Spinal cord (tissue), 10 donors: ENCODE measurements at places on chromosomes 12 and 14. TPM values are rescaled to one million over a fixed set of nuclear protein-coding genes. Genes with fewer than 3 reads are reported as not detected.

SYNDIG1L gene
- 4.6 TPM for total RNA-seq

DNA sequence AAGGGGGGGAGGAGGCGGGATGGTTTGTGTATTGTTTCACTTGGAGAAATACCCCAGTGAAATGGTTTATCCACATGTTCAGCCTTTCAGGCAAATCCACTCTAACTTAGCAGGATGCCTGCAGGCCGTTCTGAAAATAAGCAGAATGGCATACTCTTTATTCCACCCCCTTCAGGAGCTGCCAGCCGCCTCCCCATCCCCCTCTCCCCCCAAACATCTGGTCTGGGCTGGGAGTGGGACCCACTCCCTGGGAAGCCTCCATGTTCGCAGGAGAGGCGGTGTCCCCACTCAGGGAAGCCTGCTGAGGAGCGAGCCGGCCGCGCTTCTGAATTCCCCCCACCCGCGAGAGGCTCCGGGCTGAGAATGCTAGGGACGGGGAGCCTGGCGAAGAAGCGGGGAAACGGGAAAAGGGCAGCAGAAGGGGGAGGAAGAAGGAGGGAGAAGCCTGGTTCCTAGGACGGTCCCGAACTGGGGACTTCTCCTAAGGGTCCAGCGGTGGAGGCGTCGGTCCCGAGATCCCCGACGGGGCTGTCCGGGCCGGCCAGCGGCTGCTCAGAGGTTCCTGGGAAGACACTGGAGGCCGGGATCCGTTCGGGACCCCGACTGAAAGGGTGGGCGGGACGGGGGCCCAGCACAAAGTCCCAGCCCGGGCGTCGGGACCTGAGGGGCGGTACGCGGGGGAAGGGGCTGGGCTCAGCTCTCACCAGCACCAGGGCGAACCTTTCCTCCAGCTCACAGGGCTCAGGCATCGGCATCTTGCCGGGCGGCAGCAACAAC is 666 bp downstream of the FMNL3 start:
- DNase-seq = no peak

AKAP6 gene
- total RNA-seq = 126 TPM

TEX52 gene
- not detected for total RNA-seq

DNA sequence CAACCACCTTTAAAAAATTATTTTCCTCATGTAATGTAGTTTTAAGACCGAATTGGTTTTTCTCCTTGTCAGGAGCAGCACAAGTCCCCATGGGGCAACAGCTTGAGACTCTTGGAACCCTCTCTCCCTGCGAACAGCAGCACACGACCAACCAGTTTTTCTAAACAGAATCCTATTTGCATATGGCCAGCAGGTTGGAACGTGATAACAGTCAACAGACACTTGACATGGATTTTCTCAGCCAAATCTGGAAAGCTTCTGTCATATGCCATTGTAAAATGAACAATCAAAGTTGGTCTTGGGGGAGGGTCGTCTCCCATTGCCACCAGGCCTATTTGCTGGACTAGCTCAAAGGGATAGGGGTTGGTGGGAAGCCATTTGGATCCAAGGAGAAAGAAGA is 1915.0 kb upstream of the FLRT2 start:
- DNase-seq = no peak

LRP1-AS gene
- total RNA-seq = not detected

- no peak for DNase-seq
These were observed 27.3 kb upstream of the FRS2 start for GRCh38 chr12:69442894-69443293.

- DNase-seq = no peak
These were observed 360.9 kb downstream of the NAV3 start for GRCh38 chr12:78191611-78192010.

FLRT2 gene
- total RNA-seq = 215 TPM

DNA sequence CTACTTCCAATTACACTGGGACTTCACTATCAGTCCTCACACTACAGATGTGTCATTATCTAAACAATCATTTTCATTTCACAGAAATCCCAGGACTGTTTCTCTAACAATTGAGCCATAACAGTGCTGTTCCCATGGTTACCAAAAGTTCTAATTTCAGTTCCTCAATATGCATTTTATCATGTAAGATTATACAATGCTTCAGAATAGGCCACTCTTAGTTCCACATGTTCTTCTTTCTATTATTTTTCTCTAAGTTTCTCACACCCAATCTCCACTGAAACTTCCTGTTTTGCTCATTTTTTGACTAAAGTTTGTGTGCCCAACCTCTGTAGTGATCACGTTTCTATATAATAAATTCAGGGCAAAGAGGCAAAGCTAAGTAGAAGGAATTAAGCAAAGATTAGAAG is 185.8 kb downstream of the DUSP6 start:
- DNase-seq = peak; percentile 43

SLC35F4 gene
- 2.4 TPM for total RNA-seq

GRCh38 chr14:71985538-71986189 is 53.4 kb downstream of the RGS6 start:
- DNase-seq = peak; percentile 83

IL31 gene
- total RNA-seq = not detected

- DNase-seq = no peak
These were observed 7.7 kb downstream of the FAM222A start for GRCh38 chr12:109721276-109721675.

GRCh38 chr14:23438101-23438971 is 2.9 kb upstream of the MYH7 start:
- no peak for DNase-seq

GRCh38 chr12:2347844-2348481 is 295.2 kb downstream of the CACNA1C start:
- no peak for DNase-seq

- DNase-seq = no peak
These were observed 153.8 kb upstream of the KRR1 start for GRCh38 chr12:75665216-75665615.

GRCh38 chr12:127025545-127025944 is 1241.4 kb upstream of the TMEM132C start:
- DNase-seq = no peak

- peak; percentile 44 for DNase-seq
These were observed 280.2 kb upstream of the PWP1 start for GRCh38 chr12:107405436-107405835.

FGF6 gene
- not detected for total RNA-seq

DNA sequence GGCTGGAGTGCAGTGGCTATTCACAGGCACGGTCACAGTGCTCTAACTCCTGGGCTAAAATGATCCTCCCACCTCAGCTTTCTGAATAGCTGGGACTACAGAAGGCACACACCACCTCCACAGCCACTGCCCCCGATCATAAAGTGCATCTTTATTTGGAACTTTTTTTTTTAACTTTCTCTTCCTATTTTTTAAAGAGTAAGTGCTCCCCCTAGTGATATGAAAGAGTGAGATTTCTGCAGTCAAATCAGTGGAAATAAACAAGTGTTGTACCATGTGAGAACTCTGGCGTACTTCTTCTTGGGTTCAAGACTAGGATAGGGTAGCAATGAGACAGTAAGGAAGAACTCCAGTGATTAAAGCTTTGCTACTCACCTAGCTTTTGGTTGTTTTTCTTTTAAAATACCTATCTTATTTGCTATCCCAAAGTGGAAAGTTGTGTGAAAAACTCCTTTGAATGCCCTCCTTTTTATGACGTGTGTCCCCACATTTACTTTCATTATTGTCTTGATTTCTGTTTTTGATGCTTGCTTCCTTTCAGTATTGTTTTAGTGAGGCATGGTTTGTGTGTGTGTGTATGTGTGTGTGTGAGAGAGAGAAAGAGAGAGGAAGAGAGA is 6.6 kb downstream of the PPP4R4 start:
- DNase-seq = peak; percentile 42

PARPBP gene
- total RNA-seq = 7.1 TPM

GRCh38 chr12:66514581-66514980 is 164.3 kb downstream of the GRIP1 start:
- DNase-seq = no peak

GRCh38 chr14:77882636-77883035 is 82.7 kb downstream of the ADCK1 start:
- no peak for DNase-seq

DNA sequence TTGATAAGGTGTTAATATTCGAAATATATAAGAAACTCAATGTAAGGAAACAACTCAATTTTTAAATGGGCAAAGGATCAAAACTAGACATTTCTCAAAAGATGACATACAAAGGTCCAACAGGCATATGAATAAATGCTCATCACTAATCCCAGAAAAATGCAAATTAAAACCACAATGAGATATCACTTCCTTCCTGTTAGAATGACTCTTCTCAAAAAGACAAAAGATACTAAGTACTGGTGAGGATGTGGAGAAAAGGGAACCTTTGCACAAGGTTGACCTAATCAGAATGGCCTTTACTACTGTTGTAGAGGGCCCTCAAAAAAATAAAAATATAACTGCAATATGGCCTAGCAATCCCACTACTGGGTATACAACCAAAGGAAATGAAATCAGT is 383.4 kb downstream of the KCNH5 start:
- DNase-seq = no peak

DNA sequence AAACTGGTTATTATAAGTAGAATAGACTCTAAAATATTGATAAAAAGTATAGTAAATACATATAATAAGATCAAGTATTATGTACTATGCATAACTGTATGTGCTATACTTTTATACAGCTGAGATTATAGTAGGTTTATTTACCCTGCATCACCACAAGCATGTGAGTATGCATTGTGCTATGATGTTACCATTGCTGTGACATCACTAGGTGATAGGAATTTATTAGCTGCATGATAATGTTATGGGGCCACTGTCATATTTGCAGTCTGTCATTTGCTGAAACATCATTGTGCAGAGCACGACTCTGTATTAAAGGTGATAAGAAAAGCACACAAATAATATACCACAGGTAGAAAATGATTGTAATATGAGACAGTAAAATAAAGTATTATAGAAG is 385.6 kb downstream of the ZFP36L1 start:
- no peak for DNase-seq

DNA sequence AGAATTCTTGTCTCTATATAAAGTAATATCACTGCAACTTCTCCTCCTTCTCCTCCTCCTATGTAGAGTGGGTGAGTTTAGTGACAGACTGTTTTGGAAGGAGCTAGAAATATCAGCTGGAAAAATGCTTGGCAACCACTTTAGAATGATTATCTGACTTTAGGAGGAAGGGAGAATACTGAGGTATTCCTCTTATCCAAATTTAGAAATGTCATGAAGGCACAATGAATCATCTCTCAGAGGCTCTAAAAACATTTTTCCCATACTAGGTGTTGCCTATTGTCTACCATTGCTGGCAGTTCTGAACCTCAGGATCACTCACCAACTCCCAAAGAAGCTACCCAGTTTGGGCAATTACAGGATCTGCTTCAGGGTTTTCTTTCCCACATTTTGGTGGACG is 306.6 kb upstream of the ATP2B1 start:
- DNase-seq = no peak

DNA sequence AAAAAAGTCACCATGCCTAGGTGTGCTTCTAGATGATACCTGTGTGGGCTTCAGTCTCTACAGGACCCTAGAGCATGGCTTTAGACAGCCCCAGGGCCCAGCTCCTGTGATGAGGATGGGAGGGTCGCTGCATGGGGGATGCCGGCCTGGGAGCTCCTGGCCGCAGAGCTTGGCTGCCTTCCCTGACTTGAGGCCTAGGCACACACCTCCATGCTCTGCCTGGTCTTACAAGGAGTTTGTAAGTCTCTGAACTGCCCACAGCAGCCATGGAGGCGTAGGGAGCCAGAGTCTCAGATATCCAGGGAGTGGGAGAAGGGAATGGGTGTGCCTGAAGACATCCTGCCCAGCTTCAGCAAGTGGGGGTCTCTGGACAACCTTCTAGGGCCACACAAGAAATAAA is 149.5 kb upstream of the MYL2 start:
- no peak for DNase-seq

DNA sequence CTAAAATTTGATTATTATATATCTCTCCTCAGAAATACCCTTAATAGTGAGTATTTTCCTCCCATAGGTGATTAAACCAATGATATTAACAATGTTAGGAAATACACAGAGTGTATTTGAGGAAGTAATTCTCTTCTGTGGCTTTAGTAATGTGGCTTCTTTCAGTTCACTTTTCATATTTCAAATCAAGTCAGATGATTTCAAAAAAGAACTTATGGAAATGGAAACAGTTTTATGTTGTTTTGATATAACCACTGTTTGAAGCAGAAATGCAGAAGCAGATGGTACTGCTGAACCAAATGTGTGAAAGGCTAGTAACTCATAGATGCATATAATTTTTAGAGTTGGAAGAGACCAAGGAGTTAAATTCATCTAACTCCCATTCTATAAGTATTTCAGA is 1.9 kb upstream of the GPR33 start:
- DNase-seq = no peak

ZNF891 gene
- 7.5 TPM for total RNA-seq

CLEC1B gene
- total RNA-seq = 0.69 TPM

- DNase-seq = no peak
These were observed 184.9 kb downstream of the CAPZA3 start for GRCh38 chr12:18922851-18923250.

SDR9C7 gene
- not detected for total RNA-seq

DNA sequence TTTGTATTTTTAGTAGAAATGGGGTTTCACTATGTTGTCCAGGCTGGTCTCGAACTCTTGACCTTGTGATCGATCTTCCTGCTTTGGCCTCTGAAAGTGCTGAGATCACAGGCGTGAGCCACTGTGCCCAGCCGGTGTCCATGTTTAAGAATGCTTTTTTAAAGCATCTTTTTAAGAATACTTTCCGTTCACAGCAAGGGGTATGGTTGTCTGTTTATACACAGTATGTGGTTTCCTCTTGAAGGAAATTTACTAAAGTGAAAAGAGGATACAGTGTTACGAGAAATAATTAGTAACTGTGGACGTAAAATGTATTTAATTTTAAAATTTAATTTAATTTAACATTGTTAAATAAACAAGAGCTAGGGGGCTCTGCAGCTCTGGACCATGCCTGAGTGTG is 73.4 kb downstream of the GSC start:
- DNase-seq = no peak

KRT6A gene
- not detected for total RNA-seq

GRCh38 chr14:92160619-92161018 is 38.9 kb downstream of the CPSF2 start:
- DNase-seq = no peak

ESR2 gene
- 0.77 TPM for total RNA-seq

DNA sequence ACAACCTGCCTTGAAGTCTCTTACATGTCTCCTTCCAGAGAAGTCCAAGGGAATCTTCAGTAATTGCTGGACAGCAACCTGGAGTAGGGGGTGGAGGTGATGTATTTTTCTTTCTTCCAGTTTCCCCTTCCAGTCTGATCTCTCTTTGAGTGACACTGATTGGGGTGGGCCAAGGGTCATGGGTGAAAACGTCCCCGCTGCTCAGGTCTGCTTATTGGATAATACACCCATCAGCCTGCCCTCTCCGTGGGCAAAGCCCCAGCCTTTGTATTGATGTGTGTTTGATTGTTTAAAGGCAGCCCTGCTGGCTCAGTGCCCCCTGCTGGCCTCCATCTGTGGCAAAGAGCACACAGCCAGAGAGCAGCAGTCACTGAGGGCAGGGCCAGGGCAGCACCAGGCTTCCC is 35.7 kb upstream of the ATP2A2 start:
- DNase-seq = no peak

DNA sequence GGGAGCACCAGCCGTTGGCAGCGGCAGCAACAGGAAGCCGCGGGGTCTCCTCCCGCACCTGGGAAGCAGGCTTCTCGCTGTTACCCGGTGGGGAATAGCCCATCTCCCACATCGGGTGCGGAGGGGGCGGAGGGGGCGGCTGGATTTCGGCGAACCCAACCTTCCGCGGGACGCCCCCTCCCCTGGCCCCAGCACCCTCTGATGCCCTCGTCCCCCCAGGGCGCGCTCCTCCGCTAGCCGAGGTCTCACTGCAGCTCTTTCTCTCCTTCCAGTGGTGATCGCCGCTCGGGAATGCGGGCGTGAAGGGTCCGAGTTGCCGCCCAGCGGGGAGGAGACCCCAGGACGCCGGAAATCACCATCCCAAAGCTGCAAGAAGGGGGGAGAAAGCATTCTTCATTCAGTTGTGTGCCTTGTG is 303 bp downstream of the SAMD4A start:
- DNase-seq = no peak
